Activated CD4-positive, alpha-beta memory T cell treated with anti-CD3 and anti-CD28 coated beads for 36 hours (primary cell): ENCODE measurements at places on chromosomes 2 and 18. TPM values are rescaled to one million over a fixed set of nuclear protein-coding genes. Genes with fewer than 3 reads are reported as not detected.

The IL1RN gene
- total RNA-seq = 9.8 TPM

- no peak overlapping the region for H3K4me3 ChIP-seq
- H3K27ac ChIP-seq = no peak overlapping the region
- H3K36me3 ChIP-seq = no peaks in the 10 kb centered on the region
- H3K27me3 ChIP-seq = no peaks in the 10 kb centered on the region
- no peak for DNase-seq
- no peaks in the 10 kb centered on the region for H3K4me1 ChIP-seq
Observed at GRCh38 chr2:221791844-221792243, 219.7 kb upstream of the EPHA4 start.

The EIF2AK2 gene
- 52.6 TPM for total RNA-seq

GRCh38 chr18:36717422-36718110 lies 111.2 kb downstream of the TPGS2 start:
- H3K27ac ChIP-seq = no peak overlapping the region
- H3K27me3 ChIP-seq = peaks cover 1% of the 10 kb centered on the region
- H3K4me1 ChIP-seq = no peaks in the 10 kb centered on the region
- no peak for DNase-seq
- H3K4me3 ChIP-seq = no peak overlapping the region

- DNase-seq = no peak
- H3K4me1 ChIP-seq = peaks cover 23% of the 10 kb centered on the region
- H3K27me3 ChIP-seq = peaks cover 8% of the 10 kb centered on the region
- H3K4me3 ChIP-seq = no peak overlapping the region
Observed at GRCh38 chr2:203586206-203586605, 51.1 kb upstream of the RAPH1 start.

DNA sequence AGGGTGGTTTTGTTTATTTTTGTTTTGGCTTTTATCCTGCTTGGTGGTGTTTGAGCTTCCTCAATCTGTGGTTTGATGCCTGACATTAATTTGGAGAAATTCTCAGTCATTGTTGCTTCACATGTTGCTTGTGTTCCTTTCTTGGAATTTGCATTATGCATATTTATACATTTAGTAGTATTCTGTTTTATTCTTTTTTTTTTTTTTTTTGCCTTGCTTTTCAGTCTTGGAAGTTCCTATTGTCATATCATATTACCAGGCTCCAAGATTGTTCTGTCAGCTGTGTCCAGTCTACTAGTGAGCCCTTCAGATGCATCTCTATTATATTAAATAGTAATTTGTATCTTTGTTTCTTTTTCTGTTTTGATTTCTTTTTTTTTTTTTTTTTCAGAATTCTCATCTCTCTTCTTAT lies 77.0 kb downstream of the EPC2 start:
- peaks cover 24% of the 10 kb centered on the region for H3K36me3 ChIP-seq
- no peak for DNase-seq
- H3K27ac ChIP-seq = peak overlapping the region; percentile 24
- no peak overlapping the region for H3K4me3 ChIP-seq
- no peaks in the 10 kb centered on the region for H3K27me3 ChIP-seq

The CHST9 gene
- total RNA-seq = not detected

The LRRC30 gene
- total RNA-seq = not detected
